ENCODE measurements at places on chromosomes 11 and 22.

DNA sequence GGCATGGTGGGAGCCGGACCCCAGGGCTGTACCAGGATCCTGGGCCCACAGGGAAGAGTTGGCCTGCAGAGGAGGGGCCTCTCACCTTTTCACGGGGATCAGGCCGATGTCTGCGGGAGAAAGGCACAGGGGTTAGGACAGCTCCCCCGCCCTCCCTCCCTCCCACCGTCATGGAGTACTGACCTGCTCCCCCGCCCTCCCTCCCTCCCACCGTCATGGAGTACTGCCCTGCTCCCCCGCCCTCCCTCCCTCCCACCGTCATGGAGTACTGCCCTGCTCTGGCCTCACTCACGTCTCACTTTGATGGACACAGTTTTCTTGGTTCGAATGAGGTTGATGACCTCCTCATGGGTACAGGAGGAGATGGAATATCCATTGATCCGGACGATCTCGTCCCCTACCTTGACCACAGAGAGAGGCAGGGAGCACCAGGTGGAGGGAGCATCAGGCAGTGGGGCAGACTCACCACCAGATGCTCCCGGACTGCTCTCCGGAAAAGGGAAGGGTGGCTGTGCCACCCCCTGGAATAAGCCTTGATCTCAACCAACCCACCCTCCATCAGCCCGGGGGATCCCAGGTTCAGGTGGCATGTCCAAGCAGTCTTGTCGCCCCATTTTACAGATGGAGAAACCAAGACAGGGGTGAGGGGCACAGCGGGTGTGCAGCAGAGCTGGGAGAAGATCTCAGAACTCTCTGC, 17.1 kb downstream of the USH1C start:
- no peak for DNase-seq

DNA sequence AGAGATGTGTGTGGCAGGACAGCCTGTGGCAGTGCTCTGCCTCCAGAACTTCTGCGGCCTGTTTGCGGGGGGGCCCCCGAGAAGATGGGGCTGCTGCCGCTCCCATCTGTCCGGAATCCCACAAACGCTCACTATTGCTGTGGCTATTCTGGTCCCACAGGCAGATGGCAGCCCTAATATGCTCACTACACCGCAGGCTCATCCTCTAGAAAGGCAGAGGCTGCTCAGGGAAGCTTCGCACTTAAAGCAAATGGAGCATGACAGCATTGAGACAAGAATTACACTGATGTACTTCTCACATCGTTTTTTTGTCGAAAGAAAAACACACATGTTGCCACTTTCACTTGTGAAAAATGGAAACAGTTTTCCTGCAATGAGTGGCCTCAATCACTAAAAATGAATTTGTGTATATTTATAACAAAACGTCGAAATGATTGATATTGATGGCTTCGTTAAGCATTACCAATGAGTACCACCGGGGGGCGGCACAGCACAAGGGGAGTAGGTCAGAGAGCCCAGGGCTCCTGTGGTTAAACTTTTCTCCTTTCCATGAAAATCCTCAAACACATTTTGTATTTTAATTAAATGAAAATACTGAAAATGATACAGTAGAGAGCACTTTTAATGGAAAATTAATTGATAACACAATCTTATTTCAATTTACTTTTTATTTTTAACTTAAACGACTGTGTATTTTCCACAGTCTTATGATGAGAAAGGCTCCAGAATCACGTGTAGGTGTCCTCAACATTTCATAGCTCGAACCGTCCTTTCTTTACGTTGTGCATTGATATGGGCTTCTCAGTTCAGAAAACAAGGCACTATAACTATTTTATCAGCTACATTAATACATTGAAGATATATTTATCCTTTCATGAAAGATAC, 69.1 kb downstream of the CTTN start:
- no peak for DNase-seq

DNA sequence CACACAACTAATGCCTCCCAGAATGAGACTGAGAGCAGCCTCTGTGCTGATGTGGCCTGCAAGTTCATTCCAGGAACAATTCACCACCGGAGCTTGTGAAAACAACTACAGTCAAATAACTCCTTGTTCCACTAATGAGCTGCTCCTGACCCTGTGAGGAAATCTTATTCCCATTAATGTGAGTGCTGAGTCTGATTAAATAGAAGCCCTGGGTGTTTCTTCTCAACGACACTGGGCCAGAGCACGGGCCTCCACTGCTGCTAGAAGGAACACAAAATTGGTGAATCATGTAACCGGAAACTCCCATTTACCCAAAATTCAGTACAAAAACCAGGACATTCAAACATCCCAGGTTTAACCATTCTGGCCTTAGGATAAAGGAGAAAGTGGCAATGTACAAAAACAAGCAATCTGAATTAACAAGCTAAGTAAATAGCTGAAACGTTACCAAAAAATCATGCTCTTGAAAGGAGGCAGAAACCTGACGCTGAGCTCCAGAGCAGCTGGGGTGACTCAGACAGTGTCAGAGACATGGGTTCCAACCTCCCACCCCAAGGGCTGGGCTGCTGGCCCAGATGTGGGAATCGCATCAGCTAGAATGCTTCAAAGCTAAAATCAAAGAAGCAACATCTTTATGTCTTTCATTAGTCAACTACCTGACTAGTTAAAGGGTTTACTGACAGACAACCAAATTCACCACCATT, 26.7 kb downstream of the SERGEF start:
- DNase-seq = no peak

- no peak for DNase-seq
These were observed 8.9 kb downstream of the ABTB2 start for GRCh38 chr11:34348919-34349318.

DNA sequence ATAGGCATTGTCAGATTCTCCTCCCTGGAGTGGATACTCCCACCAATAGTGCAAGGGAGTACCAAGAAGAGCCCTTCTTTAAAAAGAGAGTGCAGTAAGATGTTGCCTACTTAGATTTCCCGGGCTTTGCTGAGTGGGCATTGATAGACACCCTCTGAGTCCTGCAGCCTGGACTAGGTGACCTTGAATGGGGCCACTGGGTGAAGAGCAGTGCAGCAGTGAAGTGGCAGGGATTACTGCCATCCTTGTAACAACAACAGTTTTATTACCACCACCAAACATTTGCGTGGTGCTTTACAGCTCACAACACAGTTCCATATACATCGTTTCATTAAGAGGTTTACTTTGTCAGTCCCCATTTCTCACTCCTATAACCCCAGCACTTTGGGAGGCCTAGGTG, 59.4 kb downstream of the MICAL2 start:
- no peak for DNase-seq

DNA sequence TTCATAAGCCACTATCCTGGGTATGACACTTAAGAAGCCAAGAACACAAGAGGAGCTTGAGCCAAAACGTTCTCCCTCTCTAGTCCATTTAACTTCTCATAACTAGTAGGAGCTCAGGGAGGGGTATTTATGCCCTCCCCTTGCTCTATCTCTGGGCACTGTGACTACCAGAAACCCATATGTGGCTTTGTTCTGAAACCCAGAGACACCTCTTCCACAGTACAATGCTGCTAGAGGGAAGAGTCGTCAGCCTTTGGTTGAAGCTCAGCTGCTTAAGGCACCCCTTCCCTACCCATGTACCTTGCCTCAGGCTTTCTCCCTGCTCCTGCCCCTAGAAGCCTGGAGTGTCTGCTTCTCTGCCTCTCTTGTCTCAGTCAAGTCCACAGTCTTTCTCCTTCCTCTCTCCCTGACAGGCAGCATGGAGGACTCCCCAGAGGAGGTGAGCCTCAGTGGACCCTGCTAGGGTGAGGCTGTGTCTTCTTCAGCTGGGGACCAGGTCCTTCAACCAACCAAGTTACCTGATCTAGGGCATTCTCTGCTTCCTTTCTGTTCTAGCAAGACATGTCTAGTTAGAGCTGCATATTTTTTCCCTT, 23.1 kb upstream of the USP47 start:
- DNase-seq = no peak

DNA sequence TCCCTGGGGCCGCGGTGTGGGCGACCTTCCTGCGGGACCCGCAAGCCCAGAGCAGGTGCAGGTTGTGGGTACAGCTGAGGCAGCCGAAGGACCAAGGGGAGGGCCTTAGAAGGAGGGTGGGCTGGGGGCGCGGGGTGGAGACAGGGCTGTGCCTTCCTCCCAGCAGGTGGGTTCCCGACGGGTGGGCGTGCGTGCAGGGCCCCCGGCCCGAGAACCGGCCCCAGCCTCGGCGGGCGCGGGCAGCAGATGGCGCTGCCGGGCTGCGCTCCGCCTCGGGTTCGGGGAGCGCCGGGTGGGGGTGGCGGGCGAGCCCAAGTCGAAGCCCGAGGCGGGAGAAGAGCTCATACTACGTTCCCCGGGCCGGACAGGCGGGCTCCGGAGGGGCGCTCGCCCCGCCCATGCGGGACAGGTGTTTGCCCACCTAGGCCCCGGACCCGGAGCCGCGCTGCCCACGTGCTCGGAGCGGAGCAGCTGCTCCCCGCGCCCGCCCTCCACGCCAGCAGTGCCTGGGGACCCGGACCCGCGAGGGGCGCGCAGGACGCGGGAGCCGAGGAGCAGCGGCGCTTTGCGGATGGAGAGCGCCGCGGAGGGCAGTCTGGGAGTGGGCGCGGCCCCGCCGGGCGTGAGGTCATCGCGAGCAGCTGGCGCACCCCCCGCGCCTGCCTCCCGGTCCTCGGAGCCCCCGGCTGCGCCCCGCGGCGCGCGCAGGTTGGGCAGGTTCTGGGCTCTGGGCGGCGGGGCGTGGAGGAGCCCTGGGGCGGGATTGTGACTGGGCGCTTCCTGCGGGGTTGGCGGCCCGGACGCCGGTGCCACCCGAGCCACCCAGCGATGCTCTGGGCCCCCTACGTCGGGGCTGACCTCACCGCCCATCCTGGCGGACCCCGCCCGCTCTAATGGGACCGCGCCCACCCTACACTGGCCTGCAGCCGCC, 25.3 kb downstream of the DUSP8 start:
- DNase-seq = no peak

- DNase-seq = no peak
These were observed 32.1 kb downstream of the A4GALT start for GRCh38 chr22:42688241-42689211.
